ENCODE measurements at places on chromosomes 6 and 20. TPM values are rescaled to one million over a fixed set of nuclear protein-coding genes. Genes with fewer than 3 reads are reported as not detected.

The HLA-DPA1 gene
- polyA plus RNA-seq: 2,568 TPM

The RCAN2 gene
- polyA plus RNA-seq: not detected

The DDO gene
- not detected for polyA plus RNA-seq

The KDM1B gene
- polyA plus RNA-seq: 2.3 TPM

The FAM209B gene
- 0.38 TPM for polyA plus RNA-seq

The BMP6 gene
- 0.89 TPM for polyA plus RNA-seq

The MROH8 gene
- polyA plus RNA-seq: 2.0 TPM

The LGSN gene
- polyA plus RNA-seq: not detected

The DEFB126 gene
- not detected for polyA plus RNA-seq

The EFCAB8 gene
- not detected for polyA plus RNA-seq

The OLIG3 gene
- not detected for polyA plus RNA-seq

The PLA2G7 gene
- polyA plus RNA-seq: not detected

The MYO6 gene
- 0.23 TPM for polyA plus RNA-seq

The RUNX2 gene
- polyA plus RNA-seq: 2.9 TPM

The LIME1 gene
- 81.2 TPM for polyA plus RNA-seq

The CD109 gene
- polyA plus RNA-seq: not detected

The PACSIN1 gene
- polyA plus RNA-seq: not detected

The MLN gene
- not detected for polyA plus RNA-seq

The RPS10 gene
- 2,052 TPM for polyA plus RNA-seq

The SLC35D3 gene
- not detected for polyA plus RNA-seq

The FITM2 gene
- polyA plus RNA-seq: 0.76 TPM

The DCDC2 gene
- not detected for polyA plus RNA-seq

The ABHD16B gene
- polyA plus RNA-seq: 0.19 TPM

The XKR7 gene
- polyA plus RNA-seq: not detected

The BPI gene
- polyA plus RNA-seq: not detected

The ULBP3 gene
- 1.1 TPM for polyA plus RNA-seq

The EYS gene
- polyA plus RNA-seq: 0.04 TPM

The TGM3 gene
- polyA plus RNA-seq: not detected

The RIPPLY2 gene
- polyA plus RNA-seq: not detected

The TP53TG5 gene
- not detected for polyA plus RNA-seq

The KIF13A gene
- 1.4 TPM for polyA plus RNA-seq
